ENCODE measurements at places on chromosomes 5 and 9.

GRCh38 chr5:58459146-58460001 is 512 bp downstream of the PLK2 start:
- DNase-seq = peak; percentile 12

- no peak for DNase-seq
These were observed 51.6 kb upstream of the FBXW11 start for GRCh38 chr5:172058088-172058487.

DNA sequence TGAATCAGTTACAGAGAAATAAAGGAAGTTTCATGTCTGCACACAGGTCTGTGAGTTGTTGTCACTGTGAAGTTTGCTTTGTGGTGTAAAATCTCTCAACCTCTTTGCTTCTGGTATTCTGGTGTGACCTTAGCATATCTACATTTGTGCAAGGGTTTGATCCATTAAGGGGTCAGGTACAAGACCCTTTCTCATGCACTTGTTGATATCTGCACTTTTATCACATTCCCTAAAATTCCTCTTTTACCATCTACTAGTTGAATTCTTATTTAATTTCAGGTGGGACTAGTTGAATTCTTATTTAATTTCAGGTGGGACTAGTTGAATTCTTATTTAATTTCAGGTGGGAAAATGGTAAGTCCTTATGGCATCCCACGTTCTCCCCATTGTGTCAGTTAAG is 306.7 kb upstream of the ZNF608 start:
- no peak for DNase-seq

- DNase-seq = no peak
These were observed 309.6 kb downstream of the CWC27 start for GRCh38 chr5:65078331-65078730.

DNA sequence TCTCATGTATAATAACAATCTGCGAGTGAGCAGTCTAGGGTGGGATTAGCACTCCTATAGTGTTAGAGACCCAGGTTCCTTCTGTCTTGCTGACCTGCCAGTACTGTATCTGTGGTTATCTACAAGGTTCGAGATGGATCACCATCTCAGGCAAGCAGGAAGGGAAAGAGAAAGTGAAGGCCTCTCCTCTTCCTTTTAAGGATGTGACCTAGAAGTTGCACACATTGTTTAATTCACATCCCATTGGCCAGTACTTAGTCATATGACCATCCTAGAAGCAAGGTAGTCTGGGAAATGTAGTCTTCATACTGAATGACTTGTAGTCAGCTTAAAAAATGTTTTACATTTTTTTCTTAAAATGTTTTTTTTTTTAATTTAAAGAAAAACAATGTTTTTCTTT is 168.6 kb downstream of the CARTPT start:
- no peak for DNase-seq

DNA sequence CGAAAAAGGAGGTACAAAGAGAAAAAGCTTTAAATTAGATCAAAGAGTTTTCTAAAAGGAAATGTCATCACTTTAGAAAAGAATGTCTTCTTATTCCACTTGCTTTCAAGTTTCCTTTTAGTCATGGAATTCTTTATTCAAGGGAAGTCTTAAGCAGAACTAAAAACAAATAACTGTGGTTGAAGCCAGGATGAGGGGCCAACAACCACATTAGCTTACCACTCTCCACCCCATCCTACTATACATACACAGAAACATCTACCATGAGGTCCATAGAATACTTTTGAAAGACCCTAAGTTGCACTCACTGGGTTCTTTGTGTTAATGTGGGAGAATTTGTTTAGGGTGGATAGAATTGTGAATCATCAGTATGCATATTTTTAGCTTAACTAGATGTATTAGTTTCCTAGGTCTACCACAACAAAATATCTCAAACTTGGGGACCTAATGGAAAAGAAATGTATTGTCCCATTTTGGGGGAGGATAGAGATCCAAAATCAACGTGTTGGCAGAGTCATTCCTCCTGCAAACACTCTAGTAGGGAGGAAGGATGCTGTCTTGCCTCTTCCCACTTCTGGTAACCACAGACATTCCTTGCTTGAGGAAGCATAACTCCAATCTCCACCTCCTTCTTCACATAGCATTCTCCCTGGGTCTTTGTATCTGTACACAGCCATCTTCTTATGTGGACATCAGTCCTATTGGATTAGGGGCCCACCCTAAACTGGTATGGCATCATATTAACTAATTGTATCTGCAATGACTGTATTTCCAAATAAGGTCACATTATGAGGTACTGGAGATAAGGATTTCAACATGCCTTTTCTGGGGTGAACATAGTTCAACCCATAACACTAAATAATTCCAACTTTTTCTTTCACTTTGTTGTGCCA is 239.4 kb downstream of the LURAP1L start:
- DNase-seq = no peak

GRCh38 chr5:162487528-162488525 is 420.3 kb downstream of the GABRG2 start:
- no peak for DNase-seq

DNA sequence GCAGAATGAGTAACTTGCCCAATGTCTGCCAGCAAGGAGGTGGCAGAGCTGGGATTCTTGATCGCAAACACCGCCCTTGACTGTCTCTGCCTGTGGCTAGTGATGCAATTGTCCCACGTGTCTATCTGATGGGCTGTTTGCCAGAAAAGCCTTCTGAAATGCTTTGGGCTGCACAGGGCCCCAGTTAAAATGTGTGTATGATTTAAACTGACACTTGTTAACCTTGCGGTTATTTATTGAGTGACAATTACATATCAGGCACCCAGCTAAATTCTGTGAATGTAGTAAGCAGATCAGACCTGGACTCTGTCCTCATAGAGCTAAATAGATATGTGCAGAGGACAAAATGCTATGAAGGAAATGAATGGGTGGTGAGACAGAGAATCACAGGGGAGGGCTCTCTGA is 11.6 kb upstream of the IL12B start:
- peak; percentile 55 for DNase-seq

DNA sequence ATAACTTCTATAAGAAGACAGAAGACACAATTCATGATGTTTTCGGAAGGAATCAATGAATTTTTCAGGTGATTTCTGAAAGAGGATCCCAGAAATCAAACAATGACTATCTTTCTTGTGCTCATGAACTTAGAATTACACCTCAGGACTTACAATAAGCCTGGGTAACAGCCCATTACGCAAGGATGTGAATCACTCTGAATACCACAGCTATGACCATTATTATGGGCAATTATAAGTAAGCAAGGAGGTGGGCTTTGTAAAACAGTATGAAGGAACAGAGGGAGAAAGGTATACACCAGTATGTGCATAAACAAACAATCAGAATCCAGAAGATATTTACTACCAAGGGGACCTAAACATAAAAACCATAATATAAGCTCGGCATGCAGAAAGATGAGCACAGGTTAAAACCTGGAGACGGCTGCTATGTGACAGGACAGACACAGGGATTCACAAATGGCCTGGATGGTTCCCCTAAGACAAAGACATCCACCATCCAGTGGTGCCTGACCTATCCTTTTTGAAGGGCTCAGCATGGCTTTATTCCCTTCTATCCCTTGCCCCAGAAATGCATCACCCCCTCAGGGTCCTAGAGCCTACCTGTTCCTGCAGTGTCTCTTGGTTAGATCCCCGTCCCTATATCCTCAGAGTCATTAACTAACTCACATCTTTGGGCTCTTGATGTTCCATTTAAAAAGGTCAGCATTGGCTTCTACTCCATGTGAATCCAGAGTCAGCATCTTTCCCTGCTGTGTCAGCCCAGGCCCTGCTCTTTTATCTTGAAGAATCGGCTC is 21.8 kb upstream of the PPP2CA start:
- DNase-seq = no peak

DNA sequence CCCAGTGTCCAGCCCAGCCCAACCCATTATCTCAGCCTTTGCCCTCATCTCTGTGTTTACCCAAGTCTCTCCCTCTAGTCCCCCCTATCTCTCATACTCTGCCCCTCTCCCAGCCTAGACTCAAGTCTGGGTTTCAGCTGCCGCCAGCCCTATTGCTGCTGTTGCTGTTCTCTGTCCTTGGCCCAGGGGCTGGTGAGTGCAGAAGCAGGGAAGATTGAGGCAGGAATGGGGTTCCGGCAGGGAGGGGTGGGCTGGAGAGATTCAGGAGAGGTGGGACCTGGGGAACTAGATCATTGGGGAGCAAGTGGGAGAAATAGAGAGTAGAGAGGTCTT is 702 bp downstream of the TMEM8B start:
- no peak for DNase-seq

DNA sequence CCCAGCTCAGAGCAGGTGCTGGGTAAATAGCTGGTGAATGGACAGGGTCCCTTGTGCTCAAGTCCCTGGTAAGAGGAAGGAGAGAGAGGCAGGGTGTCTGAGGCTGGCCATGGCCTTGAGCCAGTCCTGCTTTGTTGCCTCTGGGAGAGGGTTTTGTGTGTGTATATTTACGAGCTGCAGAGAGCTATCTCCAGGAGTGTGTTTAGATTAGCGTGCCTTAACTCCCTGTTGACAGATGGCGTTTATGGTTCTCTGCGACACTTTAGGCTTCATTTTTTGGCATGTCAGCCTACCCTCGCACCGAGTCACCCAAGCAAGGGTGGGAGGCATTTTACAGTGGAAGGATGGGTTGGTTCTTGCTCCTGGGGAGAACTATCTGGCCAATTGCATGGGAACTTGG is 22.2 kb downstream of the HMCN2 start:
- DNase-seq = no peak

- DNase-seq = no peak
These were observed 86.8 kb downstream of the ZNF622 start for GRCh38 chr5:16378762-16379161.

- DNase-seq = no peak
These were observed 16.2 kb downstream of the KCNMB1 start for GRCh38 chr5:170372971-170373370.

DNA sequence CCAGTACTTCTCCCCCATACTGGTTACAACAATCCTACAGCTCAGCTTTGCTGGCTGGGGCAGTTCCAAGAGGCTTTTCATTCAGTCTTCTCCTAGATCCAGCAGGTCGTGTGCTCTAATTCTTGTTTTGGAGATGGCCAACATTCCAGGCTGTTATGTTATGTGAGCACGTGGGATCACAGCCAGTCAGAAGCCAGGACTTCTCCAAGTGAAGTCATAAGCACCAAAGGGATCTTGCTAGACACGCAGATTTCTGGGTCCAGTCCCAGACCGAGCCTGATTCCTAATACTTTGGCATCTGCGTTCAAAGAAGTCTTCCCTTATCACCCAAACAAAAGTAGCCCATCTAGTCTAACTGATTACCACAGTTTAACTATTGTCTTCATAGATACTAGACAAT is 1.4 kb upstream of the LARP1 start:
- no peak for DNase-seq

DNA sequence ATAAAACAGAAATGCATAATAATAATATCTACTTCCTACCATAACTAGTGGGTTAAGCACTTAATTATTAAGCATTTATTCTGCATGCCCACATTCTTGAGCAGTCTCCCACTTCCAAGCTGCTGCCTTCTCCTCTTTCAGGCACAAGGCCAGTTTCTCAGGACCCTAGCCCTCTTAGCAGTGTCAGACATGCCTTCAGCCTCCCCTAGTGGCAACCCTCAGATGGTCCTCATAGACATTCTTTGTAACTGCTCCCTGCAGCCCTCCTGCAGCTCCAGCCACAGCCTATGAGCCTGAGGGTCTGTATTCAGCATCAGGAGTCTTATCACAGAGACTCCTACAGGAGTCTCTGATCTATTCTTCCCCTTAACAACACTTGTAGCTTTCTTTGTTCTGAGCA is 3.9 kb downstream of the IL9 start:
- DNase-seq = no peak

DNA sequence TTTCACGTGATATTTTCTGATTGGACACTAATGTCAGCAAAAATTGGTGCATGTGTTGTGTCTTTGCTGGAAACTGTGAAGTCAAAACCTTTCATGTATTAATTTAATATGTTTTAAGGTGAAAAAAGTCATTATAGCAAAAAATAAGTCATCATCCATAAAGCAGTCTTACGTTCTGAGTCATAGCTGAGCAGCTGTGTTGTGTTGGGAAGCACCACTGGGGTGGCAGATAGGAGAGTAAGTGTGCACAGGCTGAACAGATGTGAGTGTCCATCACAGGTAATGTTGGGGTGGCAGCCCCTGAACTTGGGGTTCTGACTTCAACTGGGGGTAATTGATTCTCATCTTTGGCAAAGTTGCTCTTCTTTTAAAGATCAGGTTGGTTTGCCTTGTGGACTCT is 156.8 kb downstream of the NXNL2 start:
- DNase-seq = no peak

DNA sequence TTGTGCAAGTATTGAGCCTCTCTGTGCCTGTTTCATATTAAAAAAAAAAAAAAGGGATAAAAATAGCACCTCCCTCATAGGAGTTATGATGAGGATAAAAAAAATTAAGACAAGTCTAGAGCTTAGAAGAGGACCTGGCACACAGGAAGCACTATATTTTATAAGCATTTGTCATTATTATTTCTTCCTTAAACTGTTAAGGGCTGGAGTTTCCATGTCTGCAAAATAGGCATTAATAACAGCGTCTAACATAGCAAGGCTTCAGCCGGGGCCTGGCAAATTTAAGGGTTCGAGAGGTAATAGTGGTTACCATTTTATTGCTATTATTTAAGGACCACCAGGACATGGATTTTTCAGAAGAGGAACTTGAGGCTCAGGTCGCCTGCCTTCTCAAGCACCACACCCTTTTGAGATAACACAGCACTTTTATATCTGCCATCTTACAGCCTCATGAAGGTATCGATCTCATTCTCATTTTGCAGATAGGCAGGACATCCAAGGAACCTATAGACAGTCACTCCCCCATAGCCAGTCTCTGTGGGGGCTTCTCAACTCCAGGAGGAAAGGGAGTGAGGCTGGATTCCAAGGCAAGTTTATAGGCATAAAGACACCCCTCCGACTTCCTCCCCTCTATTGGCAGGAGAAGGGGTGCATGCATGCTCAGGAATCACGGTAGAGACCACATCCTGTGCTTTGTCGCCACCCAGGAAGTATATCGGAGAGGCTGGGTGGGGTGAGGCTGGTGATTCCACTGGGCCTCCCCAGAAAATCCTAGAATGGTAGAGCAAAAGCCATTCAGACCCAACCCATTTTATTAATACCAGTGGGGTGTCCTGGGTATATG is 2.4 kb downstream of the ANXA6 start:
- DNase-seq = no peak

- DNase-seq = no peak
These were observed 84.2 kb upstream of the IER5L start for GRCh38 chr9:129262261-129262660.

- DNase-seq = no peak
These were observed 49.4 kb downstream of the NEURL1B start for GRCh38 chr5:172690258-172691075.

- no peak for DNase-seq
These were observed 364.1 kb downstream of the SPOCK1 start for GRCh38 chr5:137134920-137135532.

DNA sequence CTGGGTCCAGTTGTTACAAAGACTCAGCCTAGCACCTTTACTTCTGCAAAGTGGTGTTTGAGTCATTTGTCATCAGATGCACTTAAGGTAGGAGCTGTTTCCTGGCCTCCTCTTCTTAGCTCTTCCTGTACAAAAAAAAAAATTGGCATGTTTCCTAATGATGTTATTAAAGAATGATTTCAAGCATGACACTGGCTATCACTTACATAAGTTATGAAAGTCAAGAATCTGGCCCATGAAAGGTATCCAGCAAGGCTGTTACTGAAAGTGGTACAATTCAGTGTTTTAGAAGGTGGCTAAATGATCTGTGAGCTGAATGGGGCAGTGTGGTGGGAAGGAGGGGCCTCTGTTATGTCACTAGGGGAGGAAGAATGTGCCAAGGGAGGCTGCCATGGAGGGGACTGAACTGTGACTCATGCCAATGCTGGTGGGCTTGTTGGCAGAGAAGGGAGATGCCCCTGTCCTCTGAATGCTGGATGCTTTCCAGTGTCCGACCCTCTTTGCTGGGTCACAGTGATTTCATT is 175.1 kb upstream of the MAP1B start:
- DNase-seq = no peak

Measured in activated CD4-positive, alpha-beta T cell treated with anti-CD3 and anti-CD28 coated beads, Interleukin-2, amount 50 U/mL, for 4 hours (primary cell).